Lung (tissue), 17 donors: ENCODE measurements at places on chromosomes 6 and 20. TPM values are rescaled to one million over a fixed set of nuclear protein-coding genes. Genes with fewer than 3 reads are reported as not detected.
A peak's percentile ranks its signal among the peaks of the same experiment; 100 is the strongest.

Gene GGTLC1
- total RNA-seq = 28.5 TPM

DNA sequence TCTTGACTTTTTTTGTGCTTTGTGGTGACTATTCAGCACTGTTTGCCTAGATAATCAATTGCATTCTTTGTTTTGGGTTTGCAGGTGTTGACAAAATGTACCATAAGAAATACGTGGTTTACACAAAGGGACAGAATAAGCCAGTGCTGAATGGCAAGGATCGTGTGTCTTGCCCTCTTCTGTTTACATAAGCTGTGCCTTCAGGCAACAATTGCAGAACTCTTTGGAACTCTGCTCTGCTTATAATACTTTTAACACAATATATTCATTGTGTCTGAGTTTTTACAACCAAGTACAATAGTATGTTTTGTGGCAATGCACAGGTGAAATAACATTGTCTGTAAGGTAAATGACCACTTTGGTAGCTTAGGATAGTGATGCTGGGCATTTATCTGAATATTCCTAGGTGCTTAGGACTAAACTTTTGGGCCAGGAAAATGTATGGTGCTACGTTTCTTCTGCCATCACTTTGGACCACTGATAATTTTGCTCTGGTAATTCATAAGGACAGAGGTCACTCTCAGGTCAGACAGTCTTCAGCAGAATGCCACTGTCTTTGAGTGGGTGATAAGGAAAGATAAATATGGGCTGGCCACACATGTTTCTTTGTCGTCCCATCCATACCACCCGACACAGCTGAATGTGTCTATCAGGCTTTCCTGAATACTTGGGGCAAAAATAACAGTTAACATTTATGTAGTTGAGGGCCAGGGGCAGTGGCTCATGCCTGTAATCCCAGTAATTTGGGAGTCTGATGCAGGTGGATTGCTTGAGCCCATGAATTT lies 344.6 kb upstream of the IMPG1 start:
- DNase-seq = no peak

DNA sequence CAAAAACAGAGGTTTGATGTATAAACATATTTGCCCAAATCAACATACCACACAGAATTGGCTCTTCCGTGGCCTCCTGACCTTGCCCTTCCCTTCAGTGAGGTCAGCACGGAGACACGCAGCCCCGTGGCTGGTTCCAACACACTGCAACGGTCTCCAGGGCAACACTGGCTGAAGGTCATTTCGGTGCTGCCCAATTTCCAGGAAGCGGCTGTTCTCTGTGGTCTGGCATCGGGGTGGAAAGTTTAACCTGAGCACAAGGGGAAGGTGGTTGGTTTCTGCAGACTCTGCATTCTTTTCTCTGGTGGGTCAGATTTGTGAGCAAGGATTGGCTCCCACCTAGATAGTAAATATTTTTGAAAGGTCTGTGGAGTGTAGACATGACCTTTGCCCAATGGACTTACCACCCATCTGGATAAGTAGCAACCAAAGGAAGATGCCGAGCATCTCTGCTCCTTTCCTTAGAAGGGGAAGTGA lies 177.6 kb upstream of the PHACTR1 start:
- DNase-seq = peak; percentile 20

DNA sequence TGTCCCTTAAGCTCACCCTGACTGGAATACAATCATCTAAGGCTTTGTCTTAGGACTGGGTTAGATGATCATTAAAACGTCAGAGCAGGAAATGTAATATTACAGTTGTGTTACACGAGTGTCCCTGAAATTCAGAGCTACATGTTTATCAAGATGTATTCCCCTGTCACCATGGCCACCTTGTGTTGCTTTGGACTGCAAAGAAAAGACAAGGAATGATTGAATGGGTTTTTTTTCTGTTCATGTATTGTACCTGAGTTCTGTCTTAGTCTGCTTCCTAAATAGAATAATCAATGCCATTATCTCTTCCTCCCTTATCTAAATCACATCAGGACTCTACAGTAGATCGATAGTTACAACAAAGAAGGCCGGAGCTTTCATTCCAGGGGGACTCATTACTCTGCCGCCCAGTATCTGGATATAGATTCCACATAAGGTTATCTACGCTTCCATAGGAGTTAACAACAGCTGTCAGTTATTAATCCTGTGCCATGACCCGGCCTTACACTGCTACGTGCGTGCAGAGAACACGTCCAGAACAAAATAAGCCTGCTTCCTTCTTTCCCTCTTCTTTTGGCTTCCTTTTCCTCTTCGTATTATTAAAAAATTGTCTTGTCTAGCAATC lies 274.1 kb upstream of the SASH1 start:
- peak; percentile 60 for DNase-seq

- peak; percentile 61 for DNase-seq
Measured at GRCh38 chr6:33075568-33076405, at the start of gene HLA-DPB1. Gene HLA-DPB1 (plus strand): TSS chr6:33075990. CDS start chr6:33076042, 52 bp downstream.

GRCh38 chr20:34875642-34876405 lies 588 bp upstream of the ACSS2 start:
- DNase-seq = no peak

DNA sequence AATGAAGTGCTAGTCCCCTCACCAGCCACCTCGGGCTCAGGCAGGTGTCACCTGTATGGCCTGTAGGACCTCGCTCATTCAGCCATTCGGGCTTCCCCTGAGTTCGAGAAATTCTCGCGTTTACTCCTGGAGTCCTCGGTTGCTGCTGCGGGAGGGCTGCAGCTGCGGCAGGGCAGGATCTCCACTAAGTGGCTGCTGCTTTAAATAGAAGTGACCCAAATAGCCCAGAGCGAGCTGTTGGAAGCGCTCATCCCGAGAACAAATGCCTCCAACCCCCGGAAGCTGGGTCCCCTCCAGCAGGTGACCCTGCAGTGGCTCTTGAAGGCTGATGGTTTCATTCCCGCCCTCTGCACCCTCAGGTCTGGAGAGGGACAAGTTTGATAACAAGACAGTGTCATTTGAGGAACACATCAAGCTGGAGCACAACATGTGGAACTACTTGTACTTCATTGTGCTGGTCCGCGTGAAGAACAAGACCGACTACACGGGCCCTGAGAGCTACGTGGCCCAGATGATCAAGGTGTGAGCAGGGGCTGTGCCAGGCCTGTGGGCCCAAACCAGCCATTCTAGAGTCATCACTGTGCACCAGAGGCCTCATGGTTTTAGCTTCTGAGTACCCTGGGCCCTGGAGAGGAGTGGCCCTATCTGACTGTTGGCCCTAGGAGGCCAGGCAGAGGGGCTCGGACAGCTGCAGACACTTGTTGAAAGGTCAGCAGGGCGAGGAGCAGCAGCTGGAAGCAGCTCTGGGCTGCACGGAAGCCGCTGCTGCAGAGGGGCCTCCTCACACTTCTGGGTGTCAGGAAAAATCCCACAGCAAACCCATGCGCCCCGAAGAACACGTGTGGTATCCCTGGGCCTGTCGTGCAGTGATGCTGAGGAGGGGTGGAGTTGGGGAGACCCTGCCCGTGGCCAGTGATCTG lies 18.1 kb downstream of the UQCC2 start:
- peak; percentile 28 for DNase-seq

Gene GNAS-AS1
- 1.9 TPM for total RNA-seq

- peak; percentile 84 for DNase-seq
Measured at GRCh38 chr20:47318027-47318585, 38.4 kb downstream of the ZMYND8 start.
